ENCODE measurements at places on chromosomes 1 and 21.

DNA sequence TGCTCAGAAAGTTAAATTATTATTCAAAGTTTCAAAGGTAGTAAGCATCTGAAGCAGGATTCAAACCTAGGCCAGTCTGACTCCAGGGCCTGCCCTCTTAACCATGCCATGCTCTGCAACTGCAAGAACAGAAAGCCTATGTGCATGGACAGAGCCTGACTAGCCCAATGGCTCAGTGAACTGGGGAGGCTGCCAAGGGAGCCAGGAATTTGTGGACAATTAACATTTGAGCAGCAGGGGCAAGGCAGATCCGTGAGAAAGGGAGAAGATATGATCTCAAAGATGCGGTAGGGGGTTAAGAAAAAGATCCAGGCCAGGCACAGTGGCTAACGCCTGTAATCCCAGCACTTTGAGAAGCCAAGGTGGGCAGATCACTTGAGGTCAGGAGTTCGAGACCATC is 6.5 kb upstream of the ATP1A4 start:
- no peak for DNase-seq

DNA sequence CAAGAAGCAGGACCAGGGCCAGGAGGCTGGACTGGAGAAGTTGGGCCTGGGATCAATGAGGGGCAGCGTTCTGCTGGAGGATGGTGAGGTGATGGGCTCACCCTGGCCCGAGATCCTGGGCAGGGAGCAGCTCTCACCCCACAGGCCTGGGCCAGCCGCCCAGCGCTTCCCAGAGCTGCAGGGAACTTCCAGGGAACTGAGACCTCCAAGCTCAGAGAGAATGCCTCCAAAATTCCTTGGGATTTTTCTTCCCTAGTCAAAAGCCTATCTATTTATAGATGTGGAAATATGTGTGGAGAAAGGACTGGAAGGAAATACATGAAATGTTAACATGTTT is 121.2 kb downstream of the SPSB1 start:
- DNase-seq, result no peak

DNA sequence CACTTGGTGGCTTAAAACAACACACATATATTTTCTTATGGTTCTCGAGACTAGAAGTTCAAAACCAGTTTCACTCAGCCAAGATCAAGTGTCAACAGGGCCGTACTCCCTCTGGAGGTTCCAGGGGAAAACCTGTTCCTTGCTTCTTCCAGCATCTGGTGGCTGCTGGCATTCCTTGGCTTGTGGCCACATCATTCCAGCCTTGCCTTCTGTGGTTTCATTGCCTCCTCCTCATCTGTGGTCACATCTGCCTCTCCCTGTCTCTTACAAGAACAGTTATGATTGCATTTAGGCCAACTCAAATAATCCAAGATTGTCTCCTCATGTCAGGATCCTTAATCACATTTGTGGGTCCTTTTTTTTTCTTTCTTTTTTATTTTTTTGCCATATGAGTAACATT is 240.7 kb upstream of the HOOK1 start:
- no peak for DNase-seq

DNA sequence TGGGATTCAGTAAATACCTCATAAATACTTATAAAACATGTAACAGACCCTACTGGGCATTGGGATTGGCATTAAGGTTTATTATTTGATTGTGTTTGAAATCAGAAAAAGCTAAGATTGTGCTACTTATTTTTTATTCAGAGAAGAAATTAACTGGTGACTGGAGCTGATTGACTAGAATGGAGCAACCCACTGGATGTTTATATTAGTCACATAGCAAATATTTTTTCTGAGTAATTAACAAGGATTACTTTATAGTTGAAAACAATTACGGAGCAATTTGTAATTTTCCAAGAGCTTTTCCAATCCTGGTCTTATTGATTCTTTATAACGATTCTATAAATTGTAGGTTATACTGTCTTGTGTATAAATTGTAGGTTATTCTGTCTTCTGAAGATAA is 208.7 kb downstream of the HLX start:
- DNase-seq, result no peak

DNA sequence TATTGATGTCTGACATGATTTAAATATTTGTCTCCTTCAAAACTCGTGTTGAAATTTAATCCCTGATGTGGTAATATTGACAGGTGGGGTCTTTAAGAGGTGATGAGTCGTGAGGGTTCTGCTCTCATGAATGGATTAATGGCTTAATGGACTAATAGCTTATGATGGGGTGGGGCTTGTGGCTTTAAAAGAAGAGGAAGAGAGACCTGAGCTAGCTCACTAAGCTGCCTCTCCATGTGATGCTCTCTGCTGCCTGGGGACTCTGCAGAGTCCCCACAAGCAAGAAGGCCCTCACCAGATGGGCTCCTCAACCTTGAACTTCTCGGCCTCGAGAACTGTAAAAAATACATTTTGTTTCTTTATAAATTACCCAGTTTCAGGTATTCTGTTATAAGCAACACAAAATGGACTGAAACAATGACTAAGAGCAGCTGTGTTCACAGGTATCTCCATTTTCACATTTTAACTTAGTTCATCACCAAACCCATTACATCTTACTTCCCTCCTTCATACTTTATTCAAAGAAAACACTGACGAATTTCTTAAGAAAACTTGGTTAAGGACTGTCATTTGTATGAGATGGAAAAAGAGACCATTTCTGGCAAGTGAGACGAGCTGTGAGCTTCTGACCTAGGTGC is 12.1 kb upstream of the AIM2 start:
- DNase-seq, result no peak

GRCh38 chr1:114668373-114668772 is 1.5 kb downstream of the DENND2C start:
- no peak for DNase-seq

GRCh38 chr1:168391851-168392681 is 111.4 kb downstream of the TBX19 start:
- no peak for DNase-seq

- no peak for DNase-seq
Observed at GRCh38 chr1:147821883-147822282, 61.5 kb upstream of the GJA5 start.

GRCh38 chr1:226655251-226656163 is 83.6 kb downstream of the ITPKB start:
- no peak for DNase-seq

DNA sequence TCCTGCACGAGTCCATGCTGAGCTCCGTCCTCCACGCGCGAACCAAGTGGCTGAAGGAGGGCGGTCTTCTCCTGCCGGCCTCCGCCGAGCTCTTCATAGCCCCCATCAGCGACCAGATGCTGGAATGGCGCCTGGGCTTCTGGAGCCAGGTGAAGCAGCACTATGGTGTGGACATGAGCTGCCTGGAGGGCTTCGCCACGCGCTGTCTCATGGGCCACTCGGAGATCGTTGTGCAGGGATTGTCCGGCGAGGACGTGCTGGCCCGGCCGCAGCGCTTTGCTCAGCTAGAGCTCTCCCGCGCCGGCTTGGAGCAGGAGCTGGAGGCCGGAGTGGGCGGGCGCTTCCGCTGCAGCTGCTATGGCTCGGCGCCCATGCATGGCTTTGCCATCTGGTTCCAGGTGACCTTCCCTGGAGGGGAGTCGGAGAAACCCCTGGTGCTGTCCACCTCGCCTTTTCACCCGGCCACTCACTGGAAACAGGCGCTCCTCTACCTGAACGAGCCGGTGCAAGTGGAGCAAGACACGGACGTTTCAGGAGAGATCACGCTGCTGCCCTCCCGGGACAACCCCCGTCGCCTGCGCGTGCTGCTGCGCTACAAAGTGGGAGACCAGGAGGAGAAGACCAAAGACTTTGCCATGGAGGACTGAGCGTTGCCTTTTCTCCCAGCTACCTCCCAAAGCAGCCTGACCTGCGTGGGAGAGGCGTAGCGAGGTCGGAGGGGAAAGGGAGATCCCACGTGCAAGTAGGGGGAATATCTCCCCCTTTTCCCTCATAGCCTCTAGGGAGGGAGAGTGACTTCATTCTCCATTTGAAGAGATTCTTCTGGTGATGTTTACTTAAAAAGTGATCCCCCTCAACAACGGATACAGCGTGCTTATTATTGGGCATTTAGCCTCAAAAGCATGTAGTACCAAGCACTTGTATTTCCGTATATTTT is 991 bp downstream of the PRMT6 start:
- peak; percentile 54 for DNase-seq

GRCh38 chr1:45840704-45841103 is 37.3 kb downstream of the MAST2 start:
- no peak for DNase-seq

- DNase-seq, result no peak
Observed at GRCh38 chr21:35198982-35199732, 150.1 kb upstream of the RUNX1 start.

- DNase-seq, result no peak
Observed at GRCh38 chr21:31158789-31159581, 120.7 kb upstream of the KRTAP19-8 start.

GRCh38 chr21:45421071-45421845 is 16.3 kb downstream of the COL18A1 start:
- no peak for DNase-seq

DNA sequence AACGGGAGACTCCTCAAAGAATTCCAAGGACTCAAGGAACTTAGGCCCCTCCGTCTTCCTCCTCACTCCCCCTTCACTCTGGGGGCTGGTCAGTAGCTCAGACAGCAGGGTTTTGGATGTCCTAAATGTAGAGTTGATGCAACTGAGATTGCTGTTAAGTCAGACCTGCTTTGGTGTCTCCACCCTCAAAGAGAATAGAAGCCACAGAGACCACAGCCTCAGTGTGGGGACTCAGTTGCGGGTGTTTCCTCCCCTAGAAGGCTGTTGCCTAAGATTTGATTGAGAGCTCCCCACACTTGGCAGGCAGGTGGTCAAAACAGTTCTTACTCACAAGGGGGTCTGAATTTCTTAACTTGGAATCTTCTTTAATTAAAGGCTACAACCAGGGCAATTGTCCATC is 7.6 kb downstream of the MAN1C1 start:
- peak; percentile 76 for DNase-seq

- no peak for DNase-seq
Observed at GRCh38 chr1:227066999-227067398, 126.9 kb downstream of the COQ8A start.

- DNase-seq, result no peak
Observed at GRCh38 chr1:31036749-31037500, 28.6 kb downstream of the PUM1 start.

GRCh38 chr1:170993151-170993550 is 57.8 kb downstream of the MROH9 start:
- DNase-seq, result no peak

GRCh38 chr1:209328196-209328595 is 255.3 kb upstream of the CAMK1G start:
- DNase-seq, result no peak

GRCh38 chr1:161824618-161825017 is 58.5 kb downstream of the ATF6 start:
- DNase-seq, result no peak

GRCh38 chr1:68633141-68633919 is 136.4 kb upstream of the DEPDC1 start:
- no peak for DNase-seq

DNA sequence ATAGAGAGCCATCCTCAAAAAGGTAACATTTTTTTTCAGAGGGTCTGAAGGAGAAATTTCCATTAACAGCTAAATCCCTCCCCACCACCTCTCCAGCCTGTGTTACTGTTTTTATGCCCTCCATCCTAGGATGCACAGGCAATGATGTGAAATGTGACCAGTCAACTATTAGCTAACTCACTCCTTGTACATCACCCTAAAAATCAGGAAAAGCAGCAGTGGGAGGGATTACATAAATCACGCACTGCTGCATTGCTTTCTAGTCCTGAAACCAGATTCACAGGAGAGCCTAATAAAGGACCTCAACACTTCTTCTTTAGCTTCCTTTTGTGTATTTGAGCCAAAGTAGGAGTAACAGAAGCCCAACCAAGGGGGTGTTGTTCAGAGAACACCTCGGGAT is 66.3 kb downstream of the LMO4 start:
- DNase-seq, result no peak

DNA sequence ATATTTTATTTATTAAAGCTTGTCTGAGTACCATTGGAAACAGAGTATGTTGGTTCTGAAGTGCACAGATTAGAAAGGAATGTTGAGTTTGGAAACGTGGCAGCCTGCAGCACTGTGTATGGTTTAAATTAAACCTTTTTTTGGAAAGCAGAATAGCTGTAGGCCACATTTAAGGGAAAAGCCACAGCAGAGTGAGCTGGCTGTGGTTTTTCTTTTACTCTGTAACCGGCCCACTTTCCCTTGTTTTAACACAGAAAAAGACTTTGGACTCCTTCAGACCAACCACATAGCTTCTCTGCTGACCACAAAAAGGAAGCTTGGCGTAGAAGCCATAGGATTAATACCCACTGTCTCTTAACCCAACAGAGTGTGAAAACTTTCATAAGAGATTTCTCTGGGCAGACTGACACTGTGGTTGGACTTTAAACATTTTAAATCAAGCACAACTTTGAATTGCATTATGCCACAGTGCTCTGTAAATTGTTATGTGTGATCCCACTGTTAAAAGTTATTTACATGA is 75.2 kb downstream of the NFIA start:
- no peak for DNase-seq

DNA sequence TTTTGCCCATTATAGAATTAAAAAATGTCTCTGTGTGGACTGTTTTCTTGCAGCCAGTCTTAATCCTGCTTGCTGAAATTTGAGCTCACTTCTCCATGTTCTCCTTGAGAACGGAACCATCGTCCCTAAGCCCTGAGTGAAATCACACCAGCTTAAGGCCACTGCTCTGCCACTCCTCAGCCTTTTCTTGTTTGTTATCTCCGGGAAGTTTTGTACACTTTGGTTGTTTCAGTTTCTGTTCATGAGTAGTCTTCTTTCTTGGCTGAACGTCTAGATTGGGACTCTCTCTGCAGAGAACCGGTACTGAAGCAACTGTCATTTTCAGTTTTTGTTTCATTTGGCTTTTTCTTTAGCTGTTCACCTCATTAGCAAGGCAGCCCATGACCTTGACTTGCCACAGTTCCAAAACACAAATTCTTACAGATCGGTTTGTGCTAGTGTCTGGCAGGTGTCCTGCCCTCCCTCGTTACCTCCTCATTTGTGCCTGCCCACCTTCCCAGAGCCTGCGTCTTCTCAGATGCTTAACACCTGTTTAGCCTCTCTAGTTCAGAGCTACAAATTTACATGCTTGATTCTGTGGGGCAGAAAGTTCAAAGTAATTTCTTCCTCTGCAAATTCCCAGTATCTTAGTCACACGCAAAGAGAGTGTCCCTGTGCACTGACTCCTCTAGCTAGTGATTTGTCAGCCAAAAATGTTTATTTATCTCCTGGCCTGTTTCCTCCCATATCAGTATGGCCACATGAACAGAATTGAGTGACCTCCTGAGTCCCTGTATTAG is 12.4 kb downstream of the PSEN2 start:
- peak; percentile 43 for DNase-seq

- DNase-seq, result no peak
Observed at GRCh38 chr1:47622776-47623556, 185.1 kb downstream of the FOXD2 start.

DNA sequence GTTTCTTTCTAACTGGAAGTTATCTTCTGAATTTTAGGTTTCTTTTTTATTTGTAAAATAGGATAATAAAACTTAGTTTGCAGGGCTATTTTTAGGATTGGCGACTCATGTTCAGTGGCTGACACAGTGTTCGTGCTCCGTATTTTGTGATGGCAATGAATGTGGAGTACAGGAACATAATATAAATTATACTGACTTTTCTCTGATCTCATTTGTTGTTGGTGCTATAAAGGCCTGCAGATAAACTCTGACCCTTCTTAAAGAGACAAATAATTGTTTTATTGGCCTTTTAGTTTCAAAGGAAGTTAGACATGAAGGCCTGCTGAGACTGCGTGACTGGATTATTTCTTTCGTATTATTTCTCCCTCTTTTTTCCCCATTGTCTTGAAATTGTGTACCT is 339.6 kb downstream of the PDE4B start:
- no peak for DNase-seq
